ENCODE measurements at places on chromosomes 3 and 15.

DNA sequence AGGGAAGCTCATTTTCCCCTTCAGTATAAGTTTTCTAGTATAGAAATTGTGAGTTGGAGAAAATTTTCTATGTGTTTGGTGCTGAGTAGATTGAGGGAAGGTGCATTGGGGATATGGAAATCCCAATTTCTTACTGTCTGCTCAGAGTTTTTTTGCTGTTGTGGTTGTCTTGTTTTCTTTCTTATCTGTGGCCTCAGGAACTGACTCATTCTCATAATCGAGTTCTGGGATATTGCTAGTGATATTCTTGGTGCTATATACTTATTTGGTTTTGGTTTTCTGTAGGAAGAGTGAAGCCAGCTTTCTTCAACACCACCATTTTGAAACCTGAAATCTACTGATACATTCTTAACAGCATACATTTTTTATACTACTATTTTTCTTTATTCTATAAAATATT is 869.2 kb downstream of the DIPK2A start:
- DNase-seq, result peak; percentile 36

DNA sequence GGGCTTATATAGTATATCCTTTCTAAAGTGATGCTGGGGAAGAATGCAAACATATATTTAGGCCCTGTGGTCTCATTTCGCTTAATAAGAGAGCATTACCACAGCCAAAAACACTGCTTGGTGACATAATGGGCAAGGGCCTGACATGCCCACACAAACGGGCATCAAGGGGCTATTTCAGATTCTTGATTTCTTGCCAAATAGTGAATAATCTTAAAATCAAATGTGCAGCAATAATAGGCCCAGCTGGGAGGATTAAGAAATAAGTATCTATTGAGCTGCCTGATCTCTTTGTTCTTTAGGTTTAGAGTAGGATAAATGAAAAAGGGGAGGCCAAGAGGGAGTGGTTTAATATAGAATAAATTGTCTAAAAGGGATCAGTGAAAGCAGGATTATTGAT is 241.0 kb upstream of the GBE1 start:
- DNase-seq, result no peak

GRCh38 chr15:74240002-74240568 is 4.0 kb downstream of the CCDC33 start:
- DNase-seq, result peak; percentile 54

- DNase-seq, result no peak
These were observed 35.4 kb downstream of the AADACL2 start for GRCh38 chr3:151769175-151769574.

DNA sequence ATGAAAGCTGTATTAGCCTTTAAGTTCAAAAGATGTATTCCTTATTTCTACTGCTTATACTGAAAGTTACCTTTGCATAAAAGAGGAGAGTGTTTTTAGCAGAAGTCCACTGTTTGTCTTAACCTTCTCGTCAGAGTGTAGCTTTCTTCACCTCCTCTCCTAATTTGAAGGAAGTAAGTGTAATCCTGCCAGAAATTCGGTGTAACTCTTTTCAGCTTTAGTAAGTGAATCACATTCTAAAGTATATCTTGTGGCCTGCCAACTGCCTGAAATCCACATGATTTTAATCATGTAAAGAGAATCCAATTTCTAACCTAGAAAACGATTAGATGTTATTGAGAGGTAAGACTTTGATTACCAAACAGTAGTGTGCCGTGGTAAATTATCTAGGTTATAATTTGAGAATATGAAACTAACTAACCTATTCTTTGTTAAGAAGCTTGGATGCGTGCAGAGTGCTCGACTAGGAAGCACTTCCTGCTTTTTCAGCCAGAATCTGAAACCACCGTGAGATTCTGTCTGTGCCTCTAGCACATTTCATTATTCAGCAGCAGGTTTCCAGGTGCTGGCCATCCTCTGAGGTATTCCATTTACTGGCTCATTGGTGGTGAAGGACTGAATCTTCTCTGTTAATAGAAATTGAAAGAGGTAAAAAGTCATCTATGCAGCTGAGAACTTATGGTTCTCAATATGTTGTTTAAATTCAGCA is 7.5 kb downstream of the GYG1 start:
- peak; percentile 32 for DNase-seq

DNA sequence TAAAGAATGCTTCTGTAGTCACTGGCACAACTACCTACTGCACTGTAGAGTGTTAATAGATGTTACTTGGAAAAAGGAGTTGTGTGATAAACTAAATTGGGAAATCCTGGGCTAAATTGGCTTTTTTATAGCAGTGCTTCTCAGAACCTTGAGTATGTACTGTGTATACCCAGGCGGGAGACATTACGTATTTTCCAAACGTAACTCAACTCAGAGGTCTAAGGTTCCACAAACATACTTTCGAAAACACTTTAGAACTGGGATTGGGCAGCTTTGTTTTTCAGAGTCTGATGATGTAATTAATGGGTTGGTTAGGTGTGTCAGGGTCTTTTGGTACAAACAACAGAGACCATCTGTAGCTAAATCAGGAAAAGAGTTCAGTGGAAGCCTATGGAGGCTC is 53.5 kb upstream of the CHST2 start:
- no peak for DNase-seq

- no peak for DNase-seq
These were observed 18.6 kb downstream of the ACOX2 start for GRCh38 chr3:58518291-58518789.

- DNase-seq, result peak; percentile 54
These were observed 15.1 kb downstream of the HEMK1 start for GRCh38 chr3:50584391-50584790.

DNA sequence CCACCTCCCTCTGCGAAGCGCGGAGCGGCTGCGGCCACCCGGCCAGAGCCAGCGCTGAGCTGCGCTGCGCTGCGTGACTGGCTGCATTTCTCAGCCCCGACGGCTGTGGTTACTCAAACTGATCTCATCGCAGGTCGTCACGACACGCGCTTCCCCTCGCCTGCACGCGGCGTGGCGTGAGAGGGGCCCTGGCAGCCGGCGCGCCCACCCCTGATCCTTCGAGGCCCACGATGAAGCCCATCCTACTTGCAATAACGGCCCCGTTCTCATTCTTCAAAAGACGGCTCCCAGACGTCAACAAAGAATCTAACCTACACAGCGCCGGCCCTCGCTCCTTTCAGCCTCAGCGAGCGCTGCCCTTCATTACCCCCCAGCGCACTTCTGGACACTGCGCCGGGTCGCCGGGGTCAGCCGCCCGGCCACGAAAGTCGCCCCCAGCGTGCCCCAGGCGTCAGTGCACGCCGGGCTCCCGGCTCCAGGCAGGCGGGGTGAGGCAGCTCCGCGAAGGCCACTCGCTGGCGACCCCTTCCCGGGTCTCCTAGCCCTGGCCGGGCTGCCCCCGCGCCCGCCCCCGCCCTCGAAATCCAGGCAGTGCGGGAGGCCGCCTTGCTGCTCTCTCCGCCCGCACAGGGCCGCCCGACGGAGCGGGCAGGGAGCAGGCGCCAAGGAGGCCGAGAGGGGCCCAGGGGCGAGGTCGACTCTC is 9.9 kb upstream of the LEKR1 start:
- DNase-seq, result peak; percentile 61

GRCh38 chr3:3800685-3801493 is 1.7 kb downstream of the LRRN1 start:
- DNase-seq, result no peak

- no peak for DNase-seq
These were observed 199.1 kb upstream of the AZI2 start for GRCh38 chr3:28547677-28548076.

DNA sequence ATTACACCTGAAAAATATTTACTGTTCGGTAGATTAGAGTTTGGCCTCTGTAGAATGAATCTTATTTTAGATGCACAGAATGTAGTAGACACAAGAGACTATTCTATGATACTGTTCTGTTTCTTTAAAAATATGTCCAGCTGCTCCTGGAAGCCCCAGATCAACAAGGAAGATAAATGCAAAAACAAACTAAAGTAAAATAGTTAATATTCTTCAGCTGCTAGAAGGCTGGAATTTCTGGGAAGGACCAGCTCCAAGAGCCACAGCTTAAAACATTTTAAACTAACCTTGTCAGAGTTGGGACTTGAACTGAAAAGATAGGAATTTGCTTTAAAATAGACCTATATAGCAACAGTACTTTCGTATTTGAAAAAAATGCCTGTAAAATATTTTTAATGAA is 277.9 kb downstream of the PTPRG start:
- DNase-seq, result no peak

Measured in iris pigment epithelial cell (primary cell).